ENCODE measurements at places on chromosomes 3 and 15. TPM values are rescaled to one million over a fixed set of nuclear protein-coding genes. Genes with fewer than 3 reads are reported as not detected.

GRCh38 chr3:148457886-148458285, 239.8 kb upstream of the AGTR1 start:
- no peak for DNase-seq

GRCh38 chr3:69058180-69058946, 6.2 kb upstream of the TMF1 start:
- DNase-seq: no peak

- peak; percentile 67 for DNase-seq
Measured at GRCh38 chr3:13544293-13544831, 4.6 kb upstream of the FBLN2 start.

GP9 gene
- polyA plus RNA-seq: not detected

GRCh38 chr15:82137261-82137660, 91.4 kb upstream of the MEX3B start:
- no peak for DNase-seq

- no peak for DNase-seq
Measured at GRCh38 chr3:175227126-175227525, 368.0 kb downstream of the NAALADL2 start.

- no peak for DNase-seq
Measured at GRCh38 chr3:177833332-177833731, 636.0 kb upstream of the TBL1XR1 start.

GRCh38 chr3:138945709-138946662, 951 bp downstream of the FOXL2 start:
- DNase-seq: peak; percentile 74

DNA sequence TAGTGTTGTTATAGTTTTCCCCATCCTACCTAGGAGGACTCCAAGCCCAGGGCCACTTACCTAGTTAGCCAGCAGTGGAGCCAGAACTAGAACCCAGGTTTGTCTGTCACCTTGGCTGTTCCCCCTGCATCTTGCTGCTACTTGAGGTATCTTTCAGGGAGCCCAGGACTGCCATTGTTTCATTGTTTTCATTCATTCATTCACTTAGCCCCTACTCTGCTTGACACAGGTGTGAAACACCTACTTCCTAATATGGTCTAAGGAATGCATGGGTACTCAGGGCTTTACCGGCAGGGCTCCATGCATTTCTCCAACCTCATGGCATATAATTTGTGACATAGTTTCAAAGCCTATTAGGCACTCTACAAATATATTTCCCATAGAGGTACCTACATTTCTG, 266.6 kb upstream of the TPM1 start:
- DNase-seq: no peak

ADIPOQ gene
- not detected for polyA plus RNA-seq

DNA sequence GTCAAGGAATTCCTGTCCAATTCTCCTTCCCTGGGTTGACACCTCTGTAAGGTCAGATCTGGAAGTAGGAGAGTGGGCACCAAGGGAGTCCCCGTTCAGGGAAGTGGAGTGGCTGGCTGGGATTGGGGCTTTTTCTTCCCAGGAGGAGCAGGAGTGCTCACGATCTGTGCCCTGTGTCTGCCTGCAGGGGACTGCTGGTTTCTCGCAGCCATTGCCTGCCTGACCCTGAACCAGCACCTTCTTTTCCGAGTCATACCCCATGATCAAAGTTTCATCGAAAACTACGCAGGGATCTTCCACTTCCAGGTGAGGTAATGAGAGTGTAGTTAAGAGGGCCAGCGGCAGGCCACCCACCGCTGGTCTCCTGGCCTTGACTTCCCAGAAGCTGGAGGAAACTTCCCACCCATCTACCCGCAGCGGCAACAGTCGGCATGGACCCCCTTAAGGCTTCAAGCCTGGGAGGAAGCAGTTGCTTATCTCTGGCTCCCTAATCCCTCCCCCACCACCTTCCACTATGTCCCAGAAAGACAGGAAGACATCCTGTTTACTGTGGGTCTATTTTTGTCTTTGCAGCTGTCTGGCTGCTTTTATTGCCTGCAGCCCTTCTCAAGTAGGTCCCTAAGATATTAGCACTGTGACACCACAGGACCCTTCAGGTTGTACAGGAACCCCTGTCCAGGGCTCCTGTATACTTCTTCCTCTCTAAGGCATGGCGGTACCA, 26.8 kb downstream of the CAPN3 start:
- DNase-seq: no peak

DNA sequence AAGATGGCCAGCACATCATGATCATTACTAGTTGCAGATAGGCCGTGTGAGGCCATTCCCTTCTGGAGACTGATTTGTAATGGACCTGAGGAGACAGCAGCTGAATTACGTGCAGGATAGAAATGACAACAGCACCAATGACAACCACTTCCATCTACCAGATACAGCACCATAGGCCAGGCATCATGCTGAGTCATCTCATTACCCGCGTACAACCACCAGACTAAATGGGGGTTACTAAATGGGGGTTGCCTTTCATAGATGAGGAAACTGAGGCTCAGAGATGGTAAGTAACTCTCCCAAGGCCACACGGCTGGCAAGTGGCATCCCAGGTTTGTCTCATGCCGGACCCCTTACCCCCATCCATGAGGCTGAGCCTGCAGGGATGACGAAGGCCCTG, 32.8 kb upstream of the FAM107A start:
- no peak for DNase-seq

GRCh38 chr3:123343296-123344174, 105.4 kb downstream of the ADCY5 start:
- DNase-seq: no peak

- DNase-seq: no peak
Measured at GRCh38 chr15:91549581-91549980, 303.9 kb upstream of the SLCO3A1 start.

DNA sequence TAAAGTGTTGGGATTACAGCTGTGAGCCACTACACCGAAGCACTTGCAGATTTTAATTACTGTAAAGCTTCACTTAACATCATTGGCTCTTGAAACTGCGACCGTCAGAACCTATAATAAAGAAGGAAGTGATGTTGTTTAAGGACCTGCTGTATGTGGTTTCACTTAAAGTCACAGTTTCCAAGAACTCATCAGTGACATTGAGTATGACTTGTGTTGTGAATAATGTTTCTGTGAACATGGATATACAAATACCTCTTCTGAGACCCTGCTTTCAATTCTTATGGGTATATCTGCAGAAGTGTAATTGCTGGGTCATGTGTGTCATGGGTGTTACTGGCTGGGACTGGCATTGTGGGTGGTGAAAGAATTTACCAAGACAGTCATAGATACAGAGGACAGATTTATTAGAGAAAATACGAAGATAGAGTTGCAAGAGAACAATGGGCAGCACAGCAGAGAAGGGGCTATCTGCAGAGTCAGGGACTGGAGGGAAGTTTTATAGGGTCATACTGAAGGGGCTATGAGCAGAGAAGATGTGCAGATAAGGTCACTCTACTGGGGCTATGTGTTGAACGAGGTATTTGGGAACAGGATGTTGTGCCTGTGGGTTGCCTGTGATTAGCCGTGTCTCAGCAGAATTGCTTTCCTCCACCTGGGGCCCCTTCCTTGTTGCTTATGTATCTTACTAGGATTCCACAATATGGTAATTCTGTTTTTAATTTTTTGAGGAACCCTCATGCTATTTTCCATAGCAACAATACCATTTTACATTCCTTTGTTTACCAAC, 4.5 kb downstream of the NDUFB5 start:
- no peak for DNase-seq

GRCh38 chr3:171328419-171329082, 131.7 kb downstream of the TNIK start:
- DNase-seq: no peak

DNA sequence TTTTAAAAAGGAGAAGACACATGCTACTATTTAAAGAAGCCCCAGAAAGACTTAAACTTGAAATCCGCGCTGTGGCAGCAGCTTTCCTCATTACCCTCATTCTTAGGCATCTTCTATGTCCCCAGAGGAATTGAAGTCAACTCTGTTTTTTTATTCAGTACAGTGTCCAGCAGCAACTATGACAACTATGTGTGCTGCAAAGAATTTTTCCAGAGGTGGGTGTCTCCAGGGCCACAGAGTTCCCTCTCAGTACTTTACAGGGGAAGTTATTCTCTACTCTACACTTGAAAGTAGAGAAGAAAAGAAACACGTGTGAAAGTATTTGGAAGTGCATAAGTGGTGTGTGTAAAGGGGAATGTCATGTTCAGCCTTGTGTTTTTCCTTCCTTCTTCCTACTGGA, 32.0 kb downstream of the GATM start:
- no peak for DNase-seq

DNA sequence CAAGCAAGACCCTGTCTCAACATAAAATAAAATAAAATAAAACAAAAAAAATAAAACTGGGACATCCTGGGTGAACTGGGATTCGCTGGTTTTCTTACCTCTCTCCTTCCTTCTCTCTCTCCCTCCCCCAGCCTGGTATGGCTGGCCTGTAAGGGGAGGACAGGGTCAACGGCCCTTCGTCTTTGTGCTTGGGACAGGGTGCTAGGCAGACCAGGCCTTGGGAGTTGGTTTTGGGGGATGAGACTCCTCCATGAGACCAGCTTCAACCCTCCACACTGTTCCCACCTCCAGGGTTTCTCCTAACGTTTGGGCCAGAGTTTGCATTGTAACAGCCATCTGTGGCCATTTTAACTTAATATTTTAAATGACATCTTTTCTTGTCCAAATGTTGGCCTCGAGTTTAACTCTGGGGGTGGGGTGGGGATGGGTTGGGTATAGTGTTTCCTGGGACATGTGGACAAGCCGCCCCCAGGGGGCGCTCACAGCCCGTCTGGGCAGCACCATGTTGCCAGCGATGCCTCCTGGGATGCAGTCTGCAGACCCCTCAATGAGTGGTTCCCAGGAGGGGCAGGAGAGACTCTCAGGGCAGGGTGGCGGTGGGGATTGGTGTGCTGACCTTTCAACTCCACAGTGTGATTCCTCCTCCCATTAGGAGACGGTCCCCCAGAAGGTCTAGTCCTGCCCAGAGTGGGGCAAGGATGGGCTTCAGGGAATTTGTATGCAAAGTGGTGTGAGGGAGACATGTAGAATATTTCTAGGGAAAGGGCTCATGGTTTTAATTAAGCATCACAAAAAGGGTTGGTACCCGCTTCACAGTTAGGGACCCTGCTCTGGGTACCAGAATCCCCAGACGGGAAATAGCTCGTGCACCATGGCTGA, 37.7 kb upstream of the LCTL start:
- DNase-seq: peak; percentile 17

DNA sequence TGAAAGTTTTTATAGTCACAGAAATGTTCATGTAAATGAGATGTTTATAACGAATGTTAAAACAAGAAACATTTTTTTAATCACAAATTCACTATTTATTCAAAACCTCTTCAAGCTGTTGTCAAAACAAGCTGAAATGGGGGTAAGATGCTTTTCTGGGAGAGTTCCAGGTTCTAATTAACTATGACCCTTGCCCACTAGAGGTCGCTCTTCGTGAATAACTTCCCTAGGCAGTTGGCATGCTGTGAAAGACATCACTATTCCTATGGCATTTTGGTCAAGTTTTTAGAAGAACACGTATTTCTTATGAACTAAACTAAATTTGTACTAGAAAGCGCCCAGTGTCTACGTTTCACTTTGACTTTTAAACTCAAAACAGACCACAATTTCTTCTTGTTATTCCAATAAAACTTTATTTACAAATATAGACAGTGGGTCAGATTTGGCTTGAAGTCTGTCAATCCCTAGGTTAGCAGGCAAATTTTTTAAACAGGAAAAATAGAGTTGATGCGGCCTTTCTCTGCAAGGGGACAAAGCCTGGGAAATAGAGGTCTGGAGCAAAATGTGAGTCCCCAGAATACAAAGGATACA, 62.8 kb upstream of the CMTM8 start:
- peak; percentile 35 for DNase-seq

GPR171 gene
- polyA plus RNA-seq: not detected

SLITRK3 gene
- polyA plus RNA-seq: not detected

DNA sequence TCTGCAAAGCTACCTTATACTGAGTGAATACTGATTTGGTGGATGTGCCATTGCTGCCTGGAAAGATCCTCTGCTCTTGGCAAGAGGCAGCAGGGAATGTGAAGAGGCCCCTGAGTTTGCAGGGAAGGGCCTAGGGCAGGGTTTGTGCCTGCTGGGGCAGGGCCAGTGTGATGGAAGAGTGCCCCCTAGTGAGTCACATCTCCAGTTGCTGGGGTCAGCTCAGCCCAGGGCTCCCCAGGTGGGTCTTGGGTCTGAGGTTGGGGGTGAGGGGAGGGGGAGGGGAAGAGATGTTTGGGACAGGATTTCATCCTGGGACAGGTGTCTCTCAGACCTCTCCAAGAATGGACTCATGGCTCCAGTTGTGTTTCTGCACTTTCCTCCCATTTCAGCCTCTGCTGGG, 4.1 kb upstream of the AMOTL2 start:
- no peak for DNase-seq

GABRR3 gene
- not detected for polyA plus RNA-seq

MELTF gene
- 5.7 TPM for polyA plus RNA-seq

DNA sequence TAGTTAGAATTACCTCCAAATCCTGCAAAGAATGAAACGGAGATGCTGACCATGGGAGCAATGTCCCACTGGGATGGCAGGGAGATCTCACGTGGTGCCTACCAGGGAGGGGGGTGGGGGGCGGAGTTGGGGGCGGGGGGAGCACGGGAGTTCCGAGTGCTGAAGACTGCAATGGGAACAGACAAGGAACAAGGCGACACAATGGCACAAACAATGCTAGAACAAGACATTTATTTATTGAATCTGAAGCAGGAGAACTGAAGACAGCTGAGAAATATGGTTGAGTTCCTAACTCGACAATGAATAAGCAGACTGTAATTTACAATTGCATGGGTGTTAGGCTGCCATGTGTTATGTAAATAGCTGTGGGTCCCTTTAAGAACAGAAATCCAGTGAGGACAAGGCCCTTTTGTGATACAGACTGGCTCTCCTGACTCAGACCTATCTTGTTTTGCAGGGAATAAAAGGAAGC, 91.2 kb downstream of the AQP9 start:
- DNase-seq: peak; percentile 56
